ENCODE measurements at places on chromosomes 2 and 18.

- DNase-seq: no peak
Measured at GRCh38 chr18:64799376-64799775, 650.5 kb upstream of the LINC00305 start.

GRCh38 chr18:5891184-5891853 lies 4.0 kb downstream of the TMEM200C start:
- no peak for DNase-seq

- DNase-seq: peak; percentile 24
Measured at GRCh38 chr2:161426455-161426921, 10.4 kb downstream of the TBR1 start.

DNA sequence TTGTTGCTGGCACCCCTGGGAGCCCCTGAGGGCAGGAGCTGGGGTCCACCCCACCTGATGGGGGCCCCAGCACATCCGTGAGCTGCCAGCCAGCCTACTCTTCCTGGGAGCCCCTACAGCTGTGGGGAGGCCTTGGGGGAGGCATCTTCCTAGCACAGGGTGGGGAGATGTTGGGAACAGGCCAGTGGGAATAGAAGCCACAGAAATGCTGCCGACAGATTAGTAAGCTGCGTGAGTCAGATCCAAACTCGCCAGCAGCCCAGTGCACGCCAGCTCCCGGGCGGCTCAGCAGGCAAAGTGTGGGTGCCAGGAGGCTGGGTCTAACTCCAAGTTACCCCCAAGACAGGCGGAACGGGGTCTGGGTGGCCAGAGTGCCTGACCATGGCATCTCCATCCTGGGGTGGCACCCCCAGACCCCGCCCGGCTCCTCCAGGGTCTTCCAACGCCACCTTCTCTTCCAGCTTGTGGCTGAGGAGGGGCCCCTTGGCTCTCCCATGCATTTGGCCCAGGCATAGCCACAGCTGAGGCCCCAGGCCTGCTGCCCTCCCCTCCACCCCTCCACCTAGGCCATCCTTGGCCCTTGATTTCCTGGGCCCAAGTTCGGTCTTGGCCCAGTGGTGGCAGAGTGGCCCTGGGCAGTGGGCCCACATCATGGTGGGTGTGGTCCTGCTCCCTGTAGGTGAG lies 15.3 kb downstream of the CROCC2 start:
- peak; percentile 82 for DNase-seq

DNA sequence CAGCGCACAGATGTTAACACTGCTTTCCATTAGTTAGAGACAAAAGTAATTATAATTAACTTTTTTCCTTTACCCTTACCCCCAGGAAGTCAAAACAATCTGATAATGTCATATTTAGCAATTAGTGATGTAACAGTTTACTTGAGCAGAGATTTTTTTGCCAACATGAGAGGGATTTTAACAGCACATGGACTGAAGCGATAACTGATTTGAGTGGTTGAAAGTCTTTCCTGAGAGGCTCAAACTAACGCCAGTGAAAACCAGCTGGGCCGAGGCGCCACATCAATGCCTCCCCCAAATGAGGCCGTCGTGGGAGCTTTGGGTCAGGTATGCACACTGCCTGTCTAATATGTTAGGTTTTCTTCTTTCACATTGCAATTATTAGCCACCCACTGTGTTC lies 469.9 kb upstream of the SMIM21 start:
- DNase-seq: no peak

- no peak for DNase-seq
Measured at GRCh38 chr2:230958820-230959756, 34.0 kb upstream of the GPR55 start.

- peak; percentile 5 for DNase-seq
Measured at GRCh38 chr2:222364285-222364895, 60.0 kb upstream of the SGPP2 start.

DNA sequence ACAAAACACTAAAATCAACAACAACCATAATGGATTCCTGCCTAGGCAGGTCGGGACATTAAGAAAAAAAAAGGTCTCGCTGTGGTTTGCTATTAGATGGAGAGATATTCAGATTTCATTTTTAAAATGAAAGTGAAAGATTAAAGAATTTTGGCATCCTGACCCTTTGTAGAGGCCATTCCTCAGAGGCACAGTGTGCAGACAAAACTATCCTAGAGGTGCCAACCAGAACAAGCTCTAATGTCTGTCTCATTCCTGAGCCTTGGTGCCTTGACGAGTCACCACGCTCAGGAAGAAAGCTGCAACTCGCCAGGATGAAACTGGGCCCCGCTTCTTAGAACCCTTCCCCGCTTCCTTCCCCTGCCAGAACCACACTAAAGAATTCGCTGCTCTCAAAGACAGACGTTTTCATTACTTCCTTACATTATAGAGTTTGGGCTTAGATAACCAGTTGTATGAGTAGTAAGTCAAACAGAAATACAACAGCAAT lies 156.0 kb downstream of the TGIF1 start:
- peak; percentile 72 for DNase-seq

DNA sequence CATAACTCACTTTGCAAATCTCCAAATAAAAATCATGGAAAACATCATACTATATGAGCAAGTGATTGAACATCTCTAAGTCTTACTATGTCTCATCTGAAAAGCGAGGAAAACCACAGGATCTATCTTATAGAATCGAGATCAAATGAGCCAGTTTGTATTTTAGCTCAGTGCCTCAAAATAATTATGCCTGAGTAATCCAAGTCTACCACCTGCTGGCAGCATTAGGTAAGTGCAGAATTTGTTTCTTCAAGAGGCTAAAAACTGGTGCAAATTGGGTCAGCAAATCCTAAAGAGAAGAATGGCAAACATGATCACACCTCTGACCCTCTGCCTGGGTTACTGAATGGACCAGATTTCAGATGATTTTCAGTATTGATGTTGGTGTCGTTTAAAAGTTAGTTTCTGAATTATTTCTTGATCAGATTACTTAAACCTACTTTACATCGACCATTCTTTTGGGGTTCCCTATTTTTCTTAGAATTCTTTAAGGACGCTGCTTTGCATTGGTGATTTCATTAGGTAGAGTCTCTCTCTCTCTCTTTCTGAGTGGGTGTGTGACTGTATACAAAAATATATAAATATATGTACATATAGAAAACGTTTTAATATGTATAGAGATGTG lies 12.7 kb upstream of the FHOD3 start:
- DNase-seq: peak; percentile 76

Data from fibroblast of villous mesenchyme (primary cell).